ENCODE measurements at places on chromosomes 3 and 15. TPM values are rescaled to one million over a fixed set of nuclear protein-coding genes. Genes with fewer than 3 reads are reported as not detected.

DNA sequence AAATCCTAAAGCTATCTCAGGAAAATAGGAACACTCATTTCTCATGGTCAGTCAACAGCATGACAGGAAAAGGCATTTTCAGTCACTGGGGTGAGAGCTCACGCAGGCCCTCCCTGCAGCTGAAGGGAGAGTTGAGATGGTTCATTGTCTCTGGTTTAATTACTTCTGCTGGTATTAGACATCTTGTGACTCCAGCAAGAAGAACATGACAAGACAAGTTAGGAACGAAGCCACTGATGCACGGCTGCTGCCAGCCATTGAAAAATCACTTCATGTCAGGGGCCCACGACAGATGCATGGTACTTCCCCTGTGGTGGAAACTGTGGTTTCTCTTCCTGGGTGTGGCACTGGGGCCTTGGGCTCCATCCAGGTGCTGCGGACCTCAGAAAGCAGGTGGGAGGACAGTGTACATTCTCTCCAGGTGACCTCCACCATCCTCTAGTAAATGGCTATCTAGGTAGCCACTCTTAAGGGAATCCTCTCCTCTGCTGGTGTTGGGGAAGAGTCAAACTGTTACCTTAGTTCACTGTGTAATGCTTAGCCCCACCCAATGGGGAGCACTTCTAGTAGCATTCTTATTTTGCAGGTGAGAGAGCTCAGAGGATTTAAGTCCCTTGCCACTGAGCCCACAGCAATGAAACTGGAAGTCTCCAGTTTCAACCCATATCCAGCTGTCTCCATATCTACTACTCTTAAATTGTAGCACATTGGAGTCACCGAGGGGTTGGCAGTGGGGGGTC lies 274.2 kb downstream of the LRTM1 start:
- no peak for DNase-seq

DNA sequence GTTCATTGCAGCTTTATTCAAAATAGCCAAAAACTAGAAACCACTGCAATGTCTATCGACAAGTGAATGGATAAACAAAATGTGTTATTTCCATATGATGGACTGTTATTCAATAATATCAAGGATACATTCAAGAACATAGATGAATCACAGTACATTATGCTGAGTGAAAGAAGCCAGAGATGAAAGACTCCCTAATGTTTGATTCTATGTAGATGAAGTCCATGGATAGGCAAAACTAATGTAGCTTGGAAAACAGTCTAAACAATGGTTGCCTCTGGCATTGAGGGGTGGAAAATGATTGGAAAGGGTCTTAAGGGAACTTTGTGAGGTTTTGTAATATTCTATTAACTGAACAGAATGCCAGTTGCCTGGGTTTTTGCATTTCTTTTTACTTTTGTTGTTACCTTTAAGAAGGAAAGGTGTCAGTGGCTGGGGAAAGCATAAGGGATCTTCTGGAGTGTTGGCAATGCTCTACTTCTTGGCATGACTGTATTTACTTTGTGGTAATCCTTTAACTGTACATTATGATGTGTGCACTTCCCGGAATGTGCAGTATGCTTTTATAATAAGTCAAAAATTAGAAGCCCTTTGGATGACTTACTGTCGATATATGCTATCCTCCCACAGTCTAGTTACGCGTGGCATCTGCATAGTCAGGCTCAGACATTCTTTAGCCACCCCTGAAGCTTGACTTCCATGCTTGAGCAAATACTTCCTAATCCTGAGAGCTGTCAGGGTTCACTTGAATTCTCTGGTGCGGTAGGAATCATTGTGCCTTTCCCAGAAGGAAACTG lies 20.5 kb upstream of the ATP10A start:
- DNase-seq, result no peak

DNA sequence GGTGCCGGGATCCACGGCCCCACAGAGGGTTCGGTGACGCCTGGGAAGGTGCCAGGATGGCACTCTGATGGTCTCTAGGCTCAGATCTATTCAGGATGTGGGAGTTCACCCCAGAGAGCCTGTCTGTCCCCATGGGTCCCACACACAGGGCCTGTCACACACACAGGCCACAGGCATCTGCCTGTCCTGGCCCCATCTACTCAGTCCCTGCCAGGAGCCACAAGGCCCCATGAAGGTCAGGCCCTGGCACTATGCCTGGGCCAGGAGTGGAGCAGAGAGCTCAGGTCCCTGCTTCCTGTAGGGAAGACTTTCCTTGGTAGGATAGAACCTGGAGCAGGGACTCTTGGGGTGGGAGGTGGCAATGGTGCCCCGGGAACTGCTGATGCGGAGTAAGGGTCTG lies 49.0 kb upstream of the FURIN start:
- DNase-seq, result no peak

DNA sequence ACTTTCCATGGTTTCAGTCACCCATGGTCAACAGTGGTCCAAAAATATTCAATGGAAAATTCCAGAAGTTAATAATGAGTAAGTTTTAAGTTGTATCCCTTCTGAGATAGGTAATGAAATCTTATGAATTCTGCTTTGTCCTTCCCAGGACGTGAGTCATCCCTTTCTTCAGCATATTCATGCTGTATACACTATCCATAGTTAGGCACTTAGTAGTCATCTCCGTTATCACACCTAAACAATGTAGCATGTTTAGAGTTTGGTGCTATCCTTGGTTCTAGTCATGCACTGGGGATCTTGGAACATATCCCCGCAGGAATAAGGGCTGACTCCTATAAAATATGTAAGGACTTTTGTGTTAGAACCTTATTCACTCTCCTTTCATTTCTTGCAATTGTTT lies 153.2 kb downstream of the UNC13C start:
- DNase-seq, result no peak

- no peak for DNase-seq
Measured at GRCh38 chr15:80736560-80736959, 41.5 kb downstream of the ABHD17C start.

Gene GYG1
- 126 TPM for total RNA-seq

DNA sequence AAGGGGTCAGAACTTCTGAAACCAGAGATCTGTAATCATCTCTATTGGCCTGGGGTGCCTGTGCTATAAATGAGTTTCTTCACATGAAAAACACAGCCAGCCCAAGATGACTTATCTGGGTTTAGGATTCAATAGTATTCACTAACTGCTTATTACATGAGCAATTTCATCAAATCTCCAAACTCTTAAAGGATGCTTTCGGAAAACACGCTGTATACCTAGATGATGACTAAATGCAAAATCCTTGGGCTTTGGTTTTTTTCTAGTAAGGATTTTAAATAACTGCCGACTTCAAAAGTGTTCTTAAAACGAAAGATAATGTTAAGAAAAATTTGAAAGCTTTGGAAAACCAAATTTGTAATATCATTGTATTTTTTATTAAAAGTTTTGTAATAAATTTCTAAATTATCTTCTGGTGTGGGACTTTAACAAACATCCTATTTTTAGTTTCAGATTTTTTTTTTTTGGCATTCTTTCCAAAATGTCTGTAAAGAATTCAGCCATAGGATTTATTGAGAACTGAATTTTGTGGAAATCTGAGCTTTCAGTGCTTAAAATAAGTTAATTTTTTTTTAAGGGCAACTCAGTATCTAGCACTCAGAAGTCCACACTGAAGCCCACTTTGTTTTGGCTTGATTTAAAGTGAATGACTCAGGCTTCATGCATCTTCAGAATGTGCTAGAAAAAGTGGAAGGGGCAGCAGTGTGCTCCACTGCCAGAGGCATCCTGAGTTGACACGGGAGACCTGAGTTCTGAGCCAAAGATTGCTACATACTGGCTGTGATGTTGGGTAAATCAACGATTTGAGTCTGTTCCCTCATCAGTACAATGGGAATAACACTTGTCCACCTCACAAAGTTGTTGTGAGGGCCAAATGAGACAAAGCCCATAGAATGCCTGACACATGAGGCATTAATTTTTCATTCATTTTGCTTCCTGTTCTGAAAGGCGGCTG lies 18.7 kb downstream of the TMEM43 start:
- peak; percentile 41 for DNase-seq

Measured in heart right ventricle (tissue), 16 donors.